ENCODE measurements at places on chromosomes 4 and X.

DNA sequence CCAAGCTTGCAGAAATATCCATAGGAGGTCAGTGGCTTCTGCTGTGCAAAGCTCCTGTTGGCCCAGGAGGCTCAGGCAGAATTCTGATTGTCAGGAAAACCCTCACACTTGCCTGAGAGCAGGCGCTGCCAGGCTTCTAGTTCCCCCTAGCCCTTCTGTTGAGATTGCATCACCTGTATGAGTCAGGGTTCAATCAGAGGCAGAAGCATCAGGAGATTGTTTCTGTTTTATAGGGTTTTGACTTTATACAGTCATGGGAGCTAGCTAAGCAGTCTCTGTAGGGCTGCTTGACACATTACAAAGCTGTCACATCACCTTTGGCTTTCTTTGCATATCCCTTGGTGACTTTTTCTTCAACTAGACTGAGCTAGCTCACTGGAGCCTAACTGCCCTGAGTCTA, 27.8 kb downstream of the DIPK2B start:
- DNase-seq: peak; percentile 56

DNA sequence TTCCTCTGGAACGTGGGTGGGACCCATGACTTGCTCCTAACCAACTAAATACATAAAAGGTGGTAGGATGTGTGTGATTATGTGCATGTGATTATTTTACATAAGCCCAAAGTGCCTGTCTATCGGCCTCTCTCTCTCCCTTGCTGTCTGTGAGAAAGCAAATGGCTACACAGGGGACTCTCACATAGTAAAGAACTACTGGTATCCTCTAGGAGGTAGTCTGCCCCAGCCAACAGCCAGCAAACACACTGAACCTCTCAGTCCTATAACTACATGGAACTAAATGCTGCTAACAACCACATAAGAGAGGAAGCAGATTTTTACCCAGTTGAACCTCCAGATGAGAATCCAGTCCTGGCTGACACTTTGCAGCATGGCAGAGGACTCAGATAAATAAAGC, 1249.4 kb downstream of the ADGRL3 start:
- no peak for DNase-seq

- DNase-seq: no peak
Measured at GRCh38 chr4:109385260-109385659, 48.4 kb upstream of the SEC24B start.

- no peak for DNase-seq
Measured at GRCh38 chr4:21954916-21955315, 6.3 kb upstream of the KCNIP4 start.

GRCh38 chrX:107682256-107682655, 53.9 kb downstream of the PRPS1 start:
- DNase-seq: peak; percentile 56

DNA sequence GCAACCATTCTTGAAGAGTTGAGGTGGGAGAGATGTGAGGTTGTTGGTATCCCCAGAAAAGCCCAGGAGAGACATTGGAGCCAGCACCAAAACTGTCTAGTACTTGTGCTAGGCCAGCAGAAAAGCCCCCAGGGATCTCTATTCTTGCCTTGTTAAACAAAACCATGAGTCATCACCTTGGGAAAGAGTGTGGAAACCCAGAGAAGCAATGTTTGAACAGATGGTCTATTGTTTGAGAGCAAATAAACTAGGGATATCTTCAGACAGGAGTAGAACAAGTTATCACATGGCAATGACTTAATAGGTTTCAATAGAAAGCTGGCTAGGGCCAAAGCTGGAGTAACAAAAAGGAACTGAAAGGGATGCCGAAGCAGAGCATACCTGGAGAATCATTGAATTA, 195.7 kb upstream of the CASK start:
- DNase-seq: peak; percentile 62

DNA sequence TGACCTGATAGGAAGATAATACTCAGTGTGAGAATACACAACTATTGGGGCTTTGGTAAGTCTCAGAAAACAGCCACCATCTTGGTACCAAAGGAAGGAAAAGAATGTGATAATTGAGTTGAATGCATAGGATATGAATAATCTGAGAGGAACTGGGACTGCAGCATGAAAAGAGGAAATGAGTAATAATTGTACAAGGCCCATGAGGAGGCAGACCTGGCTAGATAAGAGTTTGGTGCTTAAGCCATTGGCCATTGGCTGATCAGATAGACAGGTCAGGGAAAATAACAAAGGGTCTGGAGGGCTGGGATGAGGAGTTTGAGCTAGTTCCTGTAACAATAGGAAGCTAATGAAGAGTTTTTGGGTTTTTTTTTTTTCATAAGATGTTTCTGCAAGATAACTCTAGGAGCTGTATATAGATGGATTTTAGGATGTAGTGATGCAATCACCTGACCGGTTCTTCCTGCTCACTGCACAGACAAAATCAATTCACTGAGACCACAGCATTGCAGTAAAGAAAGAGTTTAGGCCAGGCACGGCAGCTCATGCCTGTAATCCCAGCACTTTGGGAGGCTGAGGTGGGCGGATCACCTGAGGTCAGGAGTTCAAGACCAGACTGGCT, 5.3 kb upstream of the TRMT2B start:
- no peak for DNase-seq

DNA sequence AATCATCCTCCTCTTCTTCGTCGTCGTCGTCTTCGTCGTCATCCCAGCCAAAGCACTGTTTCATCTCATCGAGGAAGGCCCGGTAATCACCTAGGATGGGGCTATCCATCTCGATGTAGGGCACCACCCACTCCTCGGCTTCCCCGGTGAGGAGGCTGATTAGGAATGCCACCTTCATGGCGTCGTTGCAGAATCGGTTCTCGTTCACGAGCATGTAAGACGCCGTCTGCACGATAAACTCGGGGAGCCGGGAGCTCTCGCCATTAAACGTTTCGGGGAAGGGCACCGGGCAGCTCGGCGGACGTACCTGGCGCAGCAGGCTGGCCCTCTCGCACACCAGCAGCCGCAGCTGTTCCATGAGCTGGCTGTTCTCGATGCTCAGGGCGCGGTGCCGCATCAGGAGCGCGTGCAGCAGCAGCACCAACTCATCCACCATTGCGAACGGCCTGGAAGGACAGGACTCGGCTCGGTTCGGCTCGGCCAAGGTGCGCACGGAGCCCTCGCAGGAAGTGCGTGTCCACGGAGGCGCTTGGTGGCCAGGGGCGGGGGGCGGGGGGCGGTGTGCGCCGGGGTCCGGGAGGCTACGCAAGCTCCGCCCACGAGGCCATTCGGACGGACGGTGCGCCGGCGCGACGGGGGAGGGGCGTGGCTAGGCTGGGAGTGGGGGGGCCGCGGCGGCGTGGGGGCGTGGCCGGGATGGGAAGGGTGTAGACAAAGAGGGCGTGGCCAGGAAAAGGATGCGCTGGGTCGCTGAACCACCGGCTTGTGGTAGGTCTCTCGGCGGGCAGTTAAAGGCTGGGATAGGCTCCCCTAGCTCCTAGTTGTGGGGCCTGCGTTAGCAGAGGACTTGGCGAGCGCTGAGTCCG, at the start of gene LDOC1:
LDOC1 (minus strand) TSS at position 544 of the 866 bp plus-strand sequence; CDS start at position 436, 108 bp downstream.
- peak; percentile 66 for DNase-seq

- DNase-seq: no peak
Measured at GRCh38 chrX:77675986-77676385, 110.0 kb downstream of the ATRX start.

DNA sequence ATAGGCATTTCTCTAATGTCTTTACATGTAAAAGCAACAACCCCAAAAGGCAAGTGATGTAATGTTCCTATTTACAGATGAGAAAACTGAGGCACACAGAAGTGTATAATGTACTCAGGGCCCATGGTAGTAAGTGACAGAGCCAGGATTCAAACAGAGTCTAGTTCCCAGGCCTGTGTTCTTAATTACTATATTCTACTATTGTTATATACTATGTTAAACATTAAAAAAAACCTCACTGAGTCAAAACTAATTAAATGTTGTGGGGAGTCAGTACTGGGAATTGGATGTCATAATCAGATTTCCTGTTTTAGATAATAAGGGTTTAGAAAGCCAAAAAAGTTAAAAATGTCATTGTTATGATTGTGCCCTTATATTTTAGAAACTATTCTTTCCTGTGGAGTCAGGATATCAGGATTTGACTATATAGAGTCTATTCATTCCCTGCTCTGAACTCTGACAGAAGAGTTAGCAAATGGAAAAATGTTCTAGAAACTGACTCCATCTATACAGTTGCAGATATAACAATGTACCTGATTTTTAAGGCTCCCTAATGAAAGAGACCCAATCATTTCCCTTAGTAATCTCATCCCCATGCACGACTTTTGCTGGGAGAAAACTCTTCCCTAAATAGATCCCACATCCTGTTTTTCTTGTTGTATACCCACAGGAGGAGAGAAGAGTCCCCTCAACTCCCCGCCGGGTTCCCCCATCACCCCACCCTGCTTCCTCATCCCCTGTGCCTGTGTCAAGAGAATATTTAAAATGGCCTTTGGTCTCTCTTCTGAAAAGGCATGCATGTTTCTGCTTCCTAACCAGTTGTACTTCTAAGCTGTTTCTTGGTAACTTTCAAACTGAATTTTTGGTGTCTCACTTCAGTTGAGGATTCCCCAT, 69.7 kb downstream of the REELD1 start:
- DNase-seq: no peak

- peak; percentile 22 for DNase-seq
Measured at GRCh38 chr4:134024251-134024650, 177.3 kb downstream of the PABPC4L start.

DNA sequence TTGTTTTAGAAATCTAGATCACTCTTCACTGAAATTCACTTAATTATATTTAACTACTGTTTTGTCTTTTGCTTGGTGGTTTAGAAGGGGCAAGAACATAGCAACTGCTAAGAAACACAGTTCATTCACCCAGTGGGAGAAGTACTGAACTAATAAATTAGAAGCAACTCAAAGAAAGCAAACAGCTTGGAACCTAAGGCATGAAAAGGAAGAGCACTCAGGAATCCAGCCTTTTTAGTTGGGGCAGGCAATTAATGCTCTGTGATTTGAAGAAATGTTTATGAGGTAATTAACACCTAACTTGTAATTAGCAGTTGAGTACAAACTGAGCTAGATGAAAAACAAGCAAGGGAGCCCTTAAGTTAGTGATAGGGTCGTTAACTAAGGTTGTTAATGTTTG, 22.8 kb downstream of the SEPTIN11 start:
- DNase-seq: no peak

- no peak for DNase-seq
Measured at GRCh38 chrX:132657876-132658275, 169.0 kb upstream of the MBNL3 start.

- DNase-seq: no peak
Measured at GRCh38 chr4:144302704-144303536, 162.4 kb upstream of the GYPA start.

- DNase-seq: no peak
Measured at GRCh38 chr4:174578366-174578765, 56.1 kb upstream of the HPGD start.

DNA sequence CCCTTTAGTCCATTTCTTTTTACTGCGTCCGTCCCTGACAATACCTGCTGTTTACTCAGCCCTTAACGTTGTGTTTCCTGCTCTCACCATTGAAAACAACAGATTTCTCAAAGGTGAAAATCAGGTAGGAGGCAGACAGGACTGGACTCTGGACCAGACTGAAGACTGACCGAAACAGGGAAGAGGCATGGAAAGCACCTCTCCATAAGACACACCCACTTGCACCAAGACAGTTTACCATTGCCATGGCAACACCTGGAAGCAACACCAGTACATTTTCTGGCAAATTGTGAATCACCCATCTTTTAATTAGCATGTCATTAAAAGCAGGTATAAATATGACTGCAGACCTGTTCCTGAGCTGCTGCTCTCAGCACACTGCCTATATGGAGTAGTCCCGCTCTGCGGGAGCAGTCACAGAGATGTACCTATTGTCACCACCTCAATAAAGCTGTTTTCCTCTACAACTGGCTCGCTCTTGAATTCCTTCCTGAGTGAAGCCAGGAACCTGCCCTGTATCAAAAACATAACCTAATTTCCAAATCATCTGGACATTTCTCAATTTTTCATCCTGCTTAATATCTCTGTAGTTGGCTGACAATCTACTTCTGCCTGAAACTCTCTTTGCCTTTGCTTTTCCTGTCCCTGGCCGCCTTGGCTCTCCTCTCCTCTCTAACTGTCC, 117.0 kb downstream of the RNF150 start:
- no peak for DNase-seq

GRCh38 chr4:110867251-110867960, 244.5 kb upstream of the PITX2 start:
- DNase-seq: no peak

- no peak for DNase-seq
Measured at GRCh38 chrX:40953369-40953768, 131.9 kb upstream of the USP9X start.

DNA sequence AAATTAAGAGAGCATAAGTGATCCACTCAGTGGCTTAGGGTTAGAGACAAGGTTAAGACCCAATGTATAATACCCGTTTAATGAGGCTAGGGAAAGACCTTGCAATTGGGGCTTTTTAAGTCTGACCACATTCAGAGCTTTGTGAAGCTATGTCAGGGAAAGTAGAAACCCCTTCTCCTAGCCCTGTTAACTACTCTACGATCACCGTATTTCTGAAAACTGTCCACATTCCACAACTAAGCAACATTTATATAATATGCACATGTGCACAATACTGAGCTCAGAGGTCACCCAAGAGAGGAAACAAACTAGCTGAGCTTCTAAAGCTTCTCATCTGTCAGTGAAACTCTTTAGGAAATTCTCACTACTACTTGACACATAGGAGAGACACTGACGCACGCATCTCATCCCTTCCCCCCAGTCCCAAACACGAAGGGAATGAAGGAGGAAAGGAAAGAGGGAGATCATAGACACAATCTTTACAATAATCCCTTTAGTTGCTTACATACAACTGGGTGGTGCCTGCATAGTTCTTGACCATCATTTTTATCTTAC, 56.2 kb downstream of the METTL14 start:
- DNase-seq: no peak

- no peak for DNase-seq
Measured at GRCh38 chrX:66489339-66489738, 149.5 kb downstream of the EDA2R start.

DNA sequence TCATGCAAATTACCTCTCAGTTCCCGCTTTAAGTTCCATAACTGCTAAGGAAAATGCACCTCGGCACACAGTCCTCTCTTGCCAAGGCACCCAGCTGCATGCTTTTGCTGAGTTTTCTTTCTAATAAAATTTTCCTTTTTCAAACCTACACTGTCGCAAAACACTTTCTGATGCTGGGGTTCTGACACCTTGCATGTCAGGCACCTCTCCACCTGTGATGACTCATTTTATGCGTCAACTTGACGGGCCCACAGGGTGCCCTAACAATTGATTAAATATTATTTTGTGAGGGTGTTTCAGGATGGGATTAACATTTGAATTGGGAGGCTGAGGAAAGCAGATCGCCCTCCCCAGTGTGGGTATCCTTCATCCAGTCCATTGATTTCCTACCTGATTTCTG, 291.0 kb upstream of the STS start:
- DNase-seq: no peak

DNA sequence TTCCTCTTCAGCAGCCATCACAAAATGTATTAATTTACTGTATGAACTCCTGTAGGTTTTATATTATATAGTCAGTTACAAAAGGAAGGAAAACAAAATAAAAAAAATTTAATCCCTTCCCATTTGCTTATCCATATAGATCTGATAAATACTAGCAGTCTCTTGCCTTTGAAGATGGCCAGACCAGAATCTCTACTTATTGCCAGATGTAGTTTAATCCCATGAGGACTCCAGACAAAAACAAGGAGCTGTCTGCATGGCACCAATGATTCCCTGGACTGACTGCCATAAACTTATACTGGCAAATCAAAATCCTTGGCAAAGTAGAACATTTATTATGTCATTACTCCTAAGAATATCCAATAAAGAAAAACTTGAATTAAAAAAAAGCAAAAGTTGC, 223.3 kb upstream of the MAB21L2 start:
- DNase-seq: no peak

GRCh38 chr4:56698329-56698728, 17.2 kb upstream of the HOPX start:
- DNase-seq: no peak

GRCh38 chr4:86595426-86595805, 1.3 kb downstream of the PTPN13 start:
- no peak for DNase-seq

Data from large intestine (tissue), 12 donors.